ENCODE measurements at places on chromosomes 16 and 17. TPM values are rescaled to one million over a fixed set of nuclear protein-coding genes. Genes with fewer than 3 reads are reported as not detected.

Gene GAS7
- total RNA-seq, result 24.2 TPM

Gene C17orf67
- total RNA-seq, result 1.5 TPM

Gene KRTAP4-3
- not detected for total RNA-seq

Gene CACNG5
- 14.7 TPM for total RNA-seq

Gene NEUROD2
- 25.0 TPM for total RNA-seq

Gene DECR2
- 5.6 TPM for total RNA-seq

Gene MYL11
- total RNA-seq, result 1.00 TPM

Gene SLFN12L
- total RNA-seq, result 0.09 TPM

Gene SNX20
- total RNA-seq, result not detected

Gene HBM
- total RNA-seq, result 12.8 TPM

Gene SRL
- total RNA-seq, result 1.2 TPM

Gene CACNG3
- total RNA-seq, result 2.6 TPM

Gene CCL17
- not detected for total RNA-seq

Gene CAPNS2
- 0.82 TPM for total RNA-seq

Gene KCNJ16
- 9.1 TPM for total RNA-seq

Gene HSPB9
- total RNA-seq, result 0.18 TPM

Gene ARMC7
- total RNA-seq, result 2.5 TPM

Gene RTN4RL1
- 6.9 TPM for total RNA-seq

Data from cerebellum (tissue), 4 donors.